ENCODE measurements at places on chromosomes 1 and 21.

- no peak for DNase-seq
Observed at GRCh38 chr1:160608057-160608456, 28.8 kb upstream of the CD84 start.

DNA sequence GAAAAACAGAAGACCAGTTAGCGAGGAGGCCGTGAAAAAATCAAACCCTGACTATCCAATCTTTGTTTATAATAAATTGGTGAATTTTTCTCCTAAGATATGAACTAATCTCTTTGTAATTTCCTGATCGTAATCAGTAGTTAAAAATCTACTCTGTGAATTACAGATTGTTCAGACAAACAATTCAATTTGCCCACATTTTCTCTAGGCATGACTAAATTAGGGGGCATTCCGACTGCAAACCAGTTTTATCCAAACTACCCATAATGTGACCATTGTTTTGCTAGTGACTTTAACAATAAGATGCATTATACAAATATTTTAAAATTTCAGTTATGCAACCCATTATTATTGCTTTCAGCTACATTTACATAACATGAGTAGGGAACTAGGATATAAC, 546.9 kb upstream of the ADAMTS5 start:
- no peak for DNase-seq

DNA sequence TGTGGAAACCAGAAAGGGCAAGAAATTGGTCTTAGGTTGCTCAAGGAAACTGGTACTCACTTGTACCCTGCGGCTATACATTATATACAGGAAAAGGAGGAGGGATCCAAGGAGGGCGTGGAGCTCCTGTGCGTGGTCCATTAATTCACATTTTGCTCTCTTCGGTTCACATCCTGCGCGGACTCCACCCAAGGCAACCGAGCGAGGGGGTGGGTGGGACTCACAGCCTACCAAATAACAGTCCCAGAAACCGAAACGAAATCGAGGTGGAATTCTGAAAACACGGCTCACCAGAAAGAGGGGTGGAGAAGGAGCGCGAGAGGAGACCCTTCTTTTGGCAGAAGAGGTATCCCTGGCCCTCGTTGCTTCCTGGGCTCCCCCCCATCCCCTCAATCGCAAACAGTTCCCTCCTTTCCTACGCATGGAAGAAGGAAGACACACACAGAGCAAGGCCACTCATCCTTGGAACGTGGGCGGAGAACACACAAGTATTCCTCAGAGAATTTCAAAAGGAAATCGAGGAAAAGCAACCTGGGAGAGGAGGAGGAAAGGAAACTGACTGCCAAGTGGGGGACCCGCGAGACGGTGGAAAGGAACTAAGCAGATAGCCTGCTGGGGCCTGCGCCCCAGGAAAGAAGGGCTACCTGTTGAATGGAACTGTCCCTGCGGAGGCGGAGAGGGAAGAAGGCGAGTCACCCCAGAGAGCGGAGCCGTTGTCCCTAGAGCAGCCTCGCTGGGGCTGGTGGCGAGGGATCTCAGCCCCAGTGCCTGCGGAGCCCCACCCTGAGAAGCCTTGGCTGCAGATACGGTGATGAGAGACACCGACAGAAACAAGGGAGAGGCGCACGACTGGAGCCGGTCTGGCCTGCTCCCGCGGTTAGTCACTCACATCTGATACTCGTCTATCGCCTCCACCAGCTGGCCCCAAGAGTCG, 705 bp downstream of the AIDA start:
- peak; percentile 24 for DNase-seq

GRCh38 chr21:36910581-36911307, 55.7 kb downstream of the HLCS start:
- no peak for DNase-seq

GRCh38 chr21:33703750-33704606, 61.7 kb downstream of the ITSN1 start:
- DNase-seq: no peak

- no peak for DNase-seq
Observed at GRCh38 chr1:208218237-208219097, 25.7 kb downstream of the PLXNA2 start.

DNA sequence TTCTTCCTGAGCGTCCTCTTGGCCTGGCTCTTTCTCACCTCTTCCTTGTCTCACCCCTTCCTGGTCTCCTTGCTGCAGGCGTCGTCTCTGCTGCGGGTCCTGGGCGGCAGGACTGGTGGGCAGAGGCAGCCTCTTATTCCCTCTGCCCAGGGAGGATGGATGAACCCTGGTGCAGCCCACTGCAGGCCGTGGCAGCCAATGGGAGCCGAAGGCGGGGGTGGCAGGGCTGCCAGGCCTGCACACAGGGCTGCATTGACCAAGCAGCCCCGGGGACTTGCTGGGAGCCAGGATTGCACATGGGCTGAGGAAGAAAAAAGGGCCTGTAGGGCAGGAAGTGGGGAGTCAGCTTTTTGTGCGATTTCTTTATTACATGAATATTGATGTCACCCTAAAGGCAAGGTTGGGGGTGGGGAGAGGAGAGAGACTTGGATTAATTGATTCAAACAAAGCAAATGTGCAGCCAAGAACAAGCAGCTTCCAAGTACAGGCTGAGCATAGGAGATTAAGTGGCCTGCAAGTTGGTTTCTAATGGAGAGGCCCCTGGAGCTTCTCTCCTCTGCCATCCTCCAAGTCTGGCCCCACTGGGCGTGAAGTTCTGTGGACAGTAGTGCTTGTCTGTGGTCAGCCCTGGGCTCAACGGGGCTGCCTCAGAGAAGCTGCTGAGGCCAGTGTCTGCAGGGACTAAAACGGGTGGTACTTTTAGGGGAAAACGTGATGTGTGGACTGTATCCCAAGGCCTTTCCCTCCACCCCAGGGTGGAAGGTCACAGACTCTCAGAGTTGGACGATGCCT, at the start of gene S100B:
TSS of gene S100B (minus strand) at position 108 of the 792 bp plus-strand sequence. CDS start 2,667 bp downstream, outside the sequence.
- DNase-seq: no peak

DNA sequence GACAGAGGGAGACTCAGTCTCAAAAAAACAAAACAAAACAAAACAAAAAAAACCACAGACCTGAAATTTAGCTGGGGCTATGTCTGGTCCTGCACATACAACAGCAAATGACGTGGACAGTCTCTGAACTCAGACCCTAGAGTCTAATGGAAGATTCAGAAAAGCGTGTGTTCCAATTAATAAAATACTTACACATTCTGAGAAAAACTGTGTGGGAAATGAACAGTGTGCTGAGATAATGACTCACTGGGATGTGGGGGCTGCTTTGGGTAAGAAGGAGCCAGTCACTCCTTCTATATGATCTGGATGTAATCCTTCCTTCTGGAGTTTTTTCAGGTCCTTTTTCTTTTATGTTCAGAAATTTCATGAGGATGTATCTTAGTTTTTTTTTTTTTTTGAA, 29.4 kb downstream of the CLDN14 start:
- no peak for DNase-seq

GRCh38 chr1:40634901-40635655, 30.4 kb downstream of the RIMS3 start:
- DNase-seq: no peak

GRCh38 chr1:178506669-178507068, 6.2 kb upstream of the TEX35 start:
- no peak for DNase-seq

DNA sequence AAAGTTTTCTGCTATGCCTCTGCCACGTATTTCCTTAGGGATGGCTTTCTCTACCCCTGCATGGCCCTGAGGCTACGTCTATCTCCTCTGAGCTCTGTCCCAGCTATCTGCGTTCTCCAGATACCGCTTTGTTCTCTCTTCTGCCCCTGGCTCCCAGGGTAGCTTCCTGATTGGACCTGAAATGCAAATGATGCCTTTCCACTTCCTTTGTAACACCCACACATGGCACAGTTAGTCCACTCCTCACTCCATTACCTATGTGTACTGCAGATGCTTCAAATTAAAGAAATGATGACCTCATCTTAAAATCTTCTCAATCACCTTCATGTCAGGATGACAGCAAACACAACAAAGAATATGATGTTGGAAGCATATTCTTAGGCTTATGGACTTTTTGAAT, 138.6 kb upstream of the POGK start:
- no peak for DNase-seq
